Activated gamma-delta T cell (primary cell): ENCODE measurements at places on chromosomes 3 and 15.

DNA sequence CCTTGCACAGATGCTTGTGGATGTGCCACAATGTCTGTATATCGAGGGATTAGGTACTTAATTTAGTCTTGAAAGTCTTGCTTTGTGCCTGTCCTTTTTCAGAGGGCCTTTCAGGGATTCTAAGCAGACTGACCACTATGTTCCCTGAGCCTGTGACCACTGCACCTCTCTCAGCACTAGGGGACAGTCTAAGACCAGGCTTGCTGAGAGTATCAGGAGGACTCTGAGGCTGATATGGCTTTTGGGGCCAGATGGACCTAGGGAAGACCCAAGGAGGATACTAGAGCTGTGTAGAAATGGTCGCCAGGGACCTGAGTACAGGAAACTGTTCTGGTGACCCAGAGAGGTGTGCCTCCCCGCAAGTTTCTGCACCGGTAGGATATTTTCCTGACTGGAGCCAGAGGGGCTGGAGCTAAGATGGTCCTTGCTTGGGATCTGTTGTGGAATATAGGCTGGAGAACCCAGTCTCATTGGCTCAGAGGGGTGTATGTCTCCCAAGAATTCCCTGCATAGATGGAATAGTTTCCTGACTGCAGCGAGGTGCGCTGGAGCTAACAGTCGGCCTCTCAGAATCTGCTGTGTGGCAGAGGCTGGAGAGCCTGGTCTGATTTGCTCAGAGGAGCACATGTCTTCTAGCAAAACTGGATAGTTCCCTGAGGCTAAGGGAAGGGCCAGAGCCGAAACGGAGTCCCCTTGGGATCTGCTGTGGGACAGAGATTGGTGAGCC, 213.2 kb upstream of the DCBLD2 start:
- no peak for DNase-seq

- DNase-seq, result no peak
Observed at GRCh38 chr3:172749230-172749965, 1.1 kb upstream of the ECT2 start.

- DNase-seq, result no peak
Observed at GRCh38 chr3:33420966-33421365, 19.2 kb downstream of the UBP1 start.

DNA sequence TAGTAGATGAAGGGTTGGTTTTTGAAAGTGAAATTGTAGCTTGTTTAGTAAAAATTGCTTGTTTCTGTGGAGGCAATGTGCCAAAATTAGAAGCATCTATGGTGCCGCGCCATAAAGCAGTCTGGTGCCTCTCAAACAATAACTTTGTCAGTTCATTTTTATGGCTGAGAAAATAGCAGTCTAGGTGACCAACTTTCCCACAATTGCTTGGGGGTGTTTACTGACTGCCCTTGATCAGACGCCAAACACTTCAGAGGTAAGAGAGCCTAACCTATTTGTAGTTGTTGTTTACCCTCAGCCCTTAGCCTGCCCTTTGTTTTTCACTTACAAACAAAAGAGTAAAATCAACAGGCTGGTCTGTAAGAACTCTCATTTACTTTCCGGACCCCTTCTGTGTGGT, 174.5 kb downstream of the FNDC3B start:
- DNase-seq, result no peak

DNA sequence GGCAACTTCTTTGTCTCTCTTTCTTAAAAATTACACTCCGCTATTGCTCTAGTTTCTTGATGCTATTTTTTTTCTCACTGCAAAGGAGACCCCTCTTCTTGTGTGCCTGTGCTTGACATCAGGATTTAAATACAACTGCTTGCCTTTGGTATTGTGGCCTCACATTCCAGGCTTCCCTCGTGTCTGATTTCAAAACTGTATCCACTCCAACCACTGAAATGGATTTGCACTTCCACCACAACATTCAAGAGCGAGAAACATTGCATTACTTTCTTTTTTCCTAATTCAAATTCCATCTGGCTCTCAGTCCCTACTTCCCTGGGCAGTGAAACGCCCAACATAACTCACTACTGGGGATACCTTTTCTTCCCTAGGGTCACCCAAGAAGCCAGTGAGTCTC, 50.4 kb upstream of the PXYLP1 start:
- DNase-seq, result no peak

- no peak for DNase-seq
Observed at GRCh38 chr3:143605233-143605950, 242.9 kb downstream of the SLC9A9 start.

DNA sequence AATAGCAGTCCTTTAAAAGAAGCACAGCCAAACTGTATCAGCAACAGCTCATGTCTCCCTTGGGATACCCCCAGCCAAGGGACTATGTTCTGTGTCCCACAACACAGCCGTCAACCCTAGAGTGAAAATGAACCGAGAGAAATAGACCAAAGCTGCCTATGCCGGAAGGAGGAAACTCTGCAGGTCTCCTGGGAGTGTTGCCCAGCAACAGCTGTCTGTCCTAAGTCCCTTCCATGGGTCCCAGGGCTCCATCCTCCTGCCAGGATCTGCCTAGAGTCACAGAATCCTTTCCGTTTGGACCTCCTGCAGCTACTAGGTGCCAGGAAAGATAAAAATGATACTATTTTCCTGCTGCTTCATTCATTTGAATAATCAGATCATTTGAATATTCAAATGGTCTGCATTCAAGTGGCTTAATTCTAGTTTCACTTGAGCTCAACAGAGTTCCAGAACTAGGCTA, 53.1 kb downstream of the TRANK1 start:
- no peak for DNase-seq

DNA sequence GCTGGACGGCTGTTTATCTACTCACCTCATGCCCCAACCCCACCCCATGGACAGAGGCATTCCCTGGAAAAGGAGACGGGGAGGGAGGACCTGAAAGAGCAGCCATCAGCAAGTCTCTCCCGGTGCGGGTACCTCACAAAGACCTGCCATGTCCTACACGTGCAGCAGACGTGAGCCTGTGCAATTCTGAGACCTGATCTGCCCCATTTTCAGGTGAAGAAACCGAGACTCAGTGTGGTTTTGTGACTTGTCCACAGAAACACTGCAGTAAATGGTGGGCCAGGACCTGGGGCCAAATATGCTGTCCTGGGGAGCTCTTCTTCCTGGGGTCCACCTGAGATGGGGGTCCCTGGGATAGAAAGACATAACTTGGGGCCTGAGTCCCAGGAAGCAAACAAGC, 137.0 kb upstream of the LINGO1 start:
- no peak for DNase-seq

GRCh38 chr3:56253941-56254665, 214.2 kb downstream of the ERC2 start:
- no peak for DNase-seq

DNA sequence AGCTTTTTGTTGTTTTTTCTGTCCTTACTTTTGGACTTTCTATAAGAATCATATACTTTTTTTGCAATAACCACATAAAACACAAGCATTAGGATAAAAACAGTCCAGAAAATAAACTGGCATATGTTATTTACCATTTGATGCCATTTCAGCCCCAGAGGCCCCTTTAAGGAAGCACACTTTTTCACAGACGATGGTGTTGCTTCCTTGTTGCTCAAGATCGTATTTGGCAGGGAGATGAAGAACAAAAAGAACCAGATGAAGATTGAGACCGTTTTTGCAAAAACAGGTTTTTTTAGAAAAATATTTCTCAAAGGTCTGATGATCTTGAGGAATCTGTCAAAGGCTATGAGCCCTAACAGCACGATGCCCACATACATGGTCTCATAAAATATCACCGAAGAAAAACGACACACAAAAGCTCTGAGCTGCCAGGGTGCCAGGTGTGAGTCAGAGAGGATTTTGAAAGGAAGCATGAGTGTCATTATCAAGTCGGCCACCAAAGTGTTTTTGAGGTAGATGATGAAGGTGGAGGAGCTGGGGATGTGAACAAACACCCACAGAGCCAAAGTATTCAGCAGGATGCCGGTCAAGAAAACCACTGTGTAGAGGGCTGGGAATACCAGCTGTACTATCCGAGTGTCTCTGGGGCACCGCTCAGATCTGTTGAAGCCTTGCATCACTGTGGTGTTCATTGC, 902 bp downstream of the P2RY13 start:
- DNase-seq, result no peak

- DNase-seq, result no peak
Observed at GRCh38 chr3:116453666-116454346, 8.5 kb upstream of the LSAMP start.

DNA sequence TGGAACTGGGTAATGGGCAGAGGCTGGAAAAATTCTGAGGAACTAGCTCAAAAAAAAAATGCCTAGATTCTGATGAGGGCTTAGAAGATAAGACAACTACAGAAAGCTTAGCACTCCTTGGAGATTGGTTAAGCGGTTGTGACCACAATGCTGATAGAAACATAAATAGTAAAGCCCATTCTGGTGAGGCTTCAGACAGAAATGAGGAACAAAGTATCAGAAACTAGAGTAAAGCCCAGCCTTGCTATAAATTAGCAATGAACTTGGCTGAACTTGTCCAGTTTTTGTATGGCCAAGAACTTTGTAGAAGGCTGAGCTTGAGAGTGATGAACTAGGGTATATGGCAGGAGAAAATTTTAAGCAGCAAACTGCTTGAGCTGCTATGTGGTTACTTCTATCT, 25.4 kb downstream of the GOLGB1 start:
- no peak for DNase-seq

- no peak for DNase-seq
Observed at GRCh38 chr3:18782191-18782590, 357.1 kb upstream of the SATB1 start.

DNA sequence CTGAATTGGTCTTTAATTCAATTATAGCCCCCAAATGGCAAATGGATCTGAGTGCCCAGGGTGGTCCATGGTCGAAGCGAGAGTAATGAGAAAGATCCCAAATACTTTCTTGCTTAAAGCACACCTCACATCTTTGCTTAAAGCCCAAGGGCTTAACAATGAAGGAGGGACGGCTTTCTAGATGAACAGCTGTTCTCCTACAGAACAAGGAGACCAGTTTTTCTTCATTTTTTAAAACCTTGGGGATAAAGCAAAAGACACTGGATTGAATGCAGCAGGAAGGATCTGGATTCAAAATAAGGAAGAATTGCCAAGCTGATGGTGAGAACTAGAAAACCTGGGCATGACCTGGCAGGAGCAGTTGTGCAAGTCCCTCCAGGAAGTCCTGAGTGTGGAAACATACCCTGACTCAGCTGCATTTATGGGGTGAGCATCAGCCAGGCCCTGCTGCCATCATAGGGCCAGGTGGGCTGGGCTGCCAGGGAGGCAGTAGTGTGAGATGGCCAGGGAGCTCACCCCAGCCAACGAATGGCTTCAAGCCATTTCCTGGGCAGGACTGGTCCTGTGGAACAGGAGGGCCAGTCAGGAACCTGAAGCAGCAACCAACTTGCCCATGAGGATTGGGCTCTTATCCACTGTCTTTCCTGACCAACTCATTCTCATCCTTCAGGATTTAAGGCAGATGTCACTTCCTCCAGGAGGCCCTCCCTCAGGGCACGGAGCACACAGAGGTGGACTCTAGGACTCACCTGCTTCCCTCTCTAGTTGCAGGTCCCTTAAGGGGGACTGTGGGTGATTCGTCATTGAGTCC, 18.4 kb upstream of the RHCG start:
- DNase-seq, result no peak
